ENCODE measurements at places on chromosomes 12 and 14. TPM values are rescaled to one million over a fixed set of nuclear protein-coding genes. Genes with fewer than 3 reads are reported as not detected.

DNA sequence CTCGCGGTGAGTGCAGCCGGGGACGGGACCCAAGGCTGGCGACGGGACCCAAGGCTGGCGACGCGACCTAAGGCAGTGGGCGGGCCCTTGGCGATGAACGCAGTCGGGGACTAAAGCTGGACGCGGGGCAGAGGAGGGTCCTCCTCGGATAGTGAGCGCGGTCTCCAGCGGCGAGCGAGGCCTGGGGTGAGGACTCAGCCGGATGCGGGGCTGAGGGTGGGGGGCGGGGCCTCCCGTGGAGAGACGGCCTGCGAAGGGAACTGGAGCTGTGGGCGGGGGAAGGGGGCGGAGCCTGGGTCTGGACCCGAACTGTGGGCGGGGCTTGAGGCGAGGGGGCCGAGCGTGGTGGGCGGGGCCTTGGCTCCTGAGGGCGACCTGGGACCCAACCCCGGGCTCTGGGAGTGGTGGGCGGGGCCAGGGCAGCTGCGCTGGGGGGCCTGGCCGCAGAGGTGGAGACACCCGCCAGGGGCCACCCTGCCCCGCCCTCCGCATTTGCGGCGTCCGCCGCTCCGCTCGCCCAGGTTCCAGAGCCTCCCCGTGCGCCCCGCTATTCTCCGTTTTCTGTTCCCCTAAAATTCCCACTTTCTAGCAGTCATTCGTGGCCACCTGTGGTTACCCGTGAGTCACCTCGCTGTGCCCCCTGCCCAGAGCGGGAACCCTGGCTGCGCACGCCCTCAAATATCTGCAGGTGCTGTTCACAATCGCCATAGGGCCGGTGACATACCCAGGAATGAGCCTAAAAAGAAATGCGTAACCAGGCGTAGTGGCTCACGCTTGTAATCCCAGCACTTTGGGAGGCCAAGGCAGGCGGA lies 508 bp upstream of the BRF1 start:
- peak; percentile 93 for DNase-seq

- no peak for DNase-seq
Measured at GRCh38 chr14:90804292-90805083, 11.7 kb downstream of the TTC7B start.

DNA sequence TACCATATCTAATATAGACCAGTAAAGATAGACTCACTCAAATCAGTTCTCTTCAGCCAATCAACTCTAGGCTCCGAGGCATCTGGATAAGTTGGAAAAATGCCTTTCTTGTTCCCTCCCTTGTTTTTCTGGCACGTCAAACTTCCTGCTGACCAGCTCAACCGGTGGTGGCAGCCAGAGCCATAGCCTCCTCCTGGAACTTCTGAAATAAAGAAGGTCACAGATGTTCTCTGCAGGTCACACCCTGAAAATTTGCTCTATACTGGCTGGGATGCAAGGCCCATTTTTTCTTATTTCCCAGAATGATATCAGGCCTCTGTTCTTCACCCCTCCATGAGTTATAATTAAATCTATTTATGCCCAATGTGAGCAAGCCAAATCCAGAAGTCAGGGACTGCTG lies 81.9 kb downstream of the BMP4 start:
- DNase-seq: no peak

Gene CYP46A1
- polyA plus RNA-seq: 0.09 TPM

Gene KRT81
- polyA plus RNA-seq: not detected

- no peak for DNase-seq
Measured at GRCh38 chr12:5809586-5809985, 135.5 kb downstream of the ANO2 start.

DNA sequence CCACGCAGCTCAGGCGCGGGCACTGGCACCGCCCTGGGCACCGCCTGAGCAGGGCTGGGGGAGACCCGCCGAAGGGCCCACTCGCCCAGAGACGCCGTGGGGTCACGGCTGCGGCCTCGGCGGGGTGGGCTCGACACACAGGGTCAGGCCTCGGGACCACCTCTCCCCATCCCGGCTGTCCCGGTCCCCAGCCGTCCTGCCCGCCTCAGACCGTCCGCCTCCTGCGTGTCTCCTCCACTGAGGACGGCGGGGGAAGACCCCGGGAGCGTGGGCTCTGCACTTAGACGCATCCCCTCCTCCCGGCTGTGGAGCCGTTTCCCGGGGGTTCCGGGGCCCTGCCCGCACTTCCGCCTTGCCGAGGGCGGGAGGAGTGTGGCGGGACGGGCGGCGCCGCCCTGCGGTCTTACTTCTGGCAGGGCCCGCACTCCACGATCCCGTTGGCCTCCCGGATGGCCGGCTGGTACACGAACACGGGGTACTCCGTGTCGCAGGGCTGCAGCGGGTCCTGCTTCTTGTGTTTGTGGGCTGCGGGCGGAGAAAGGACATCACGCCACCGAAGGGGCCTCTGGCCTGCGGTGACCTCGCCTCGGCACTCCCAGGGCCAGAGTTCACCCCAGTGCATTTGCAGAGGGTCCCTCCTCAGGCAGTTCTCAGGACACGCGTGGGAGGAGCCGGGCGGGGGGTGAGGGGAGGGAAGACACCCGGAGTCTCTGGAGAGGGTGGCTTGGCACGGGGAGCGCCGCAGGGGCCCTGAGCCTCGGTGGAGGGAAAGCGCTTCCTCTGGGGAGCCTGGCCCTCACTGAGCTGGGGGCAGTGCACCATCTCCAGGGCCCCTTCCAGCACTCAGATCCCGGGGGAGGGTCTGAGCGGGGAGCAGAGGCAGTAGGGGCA lies 23.1 kb upstream of the LRTM2 start:
- no peak for DNase-seq

Data from fibroblast of lung (primary cell).